Endothelial cell (in vitro differentiated cells): ENCODE measurements at places on chromosomes 3 and 15.

DNA sequence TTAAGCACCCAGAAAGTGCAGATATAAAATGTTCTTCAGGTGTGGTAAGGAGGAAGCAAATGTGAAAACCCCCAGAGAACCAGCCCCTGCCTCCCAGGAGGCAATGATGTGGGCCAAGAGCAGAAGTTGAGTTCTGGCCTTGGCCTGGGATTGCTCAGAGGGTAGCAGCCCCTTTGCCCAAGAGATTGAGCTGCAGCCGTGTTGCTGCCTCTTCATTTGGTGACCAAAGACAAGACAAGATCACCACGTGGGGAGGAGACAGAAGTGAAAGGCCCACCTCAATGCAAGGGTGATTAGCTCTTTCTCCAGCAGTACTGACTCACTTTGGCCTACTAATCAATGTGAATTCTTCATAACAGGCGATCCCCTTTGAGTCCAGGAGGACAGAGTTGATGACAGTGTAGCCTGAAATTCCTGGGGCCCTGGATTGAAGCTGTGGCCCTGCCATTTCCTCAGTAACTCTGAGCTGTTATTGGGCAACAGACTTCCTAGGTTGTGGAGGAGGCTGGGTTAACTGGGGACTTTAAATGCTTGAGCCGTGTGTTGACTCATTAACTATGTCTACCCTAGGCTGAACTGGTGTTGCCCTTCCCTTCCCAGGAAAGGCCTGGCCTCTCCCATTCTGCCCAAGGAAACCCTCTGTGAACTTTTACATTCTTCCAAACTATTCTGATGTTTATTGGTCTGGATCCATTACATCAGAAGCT lies 86.5 kb downstream of the ST6GAL1 start:
- no peak for DNase-seq

DNA sequence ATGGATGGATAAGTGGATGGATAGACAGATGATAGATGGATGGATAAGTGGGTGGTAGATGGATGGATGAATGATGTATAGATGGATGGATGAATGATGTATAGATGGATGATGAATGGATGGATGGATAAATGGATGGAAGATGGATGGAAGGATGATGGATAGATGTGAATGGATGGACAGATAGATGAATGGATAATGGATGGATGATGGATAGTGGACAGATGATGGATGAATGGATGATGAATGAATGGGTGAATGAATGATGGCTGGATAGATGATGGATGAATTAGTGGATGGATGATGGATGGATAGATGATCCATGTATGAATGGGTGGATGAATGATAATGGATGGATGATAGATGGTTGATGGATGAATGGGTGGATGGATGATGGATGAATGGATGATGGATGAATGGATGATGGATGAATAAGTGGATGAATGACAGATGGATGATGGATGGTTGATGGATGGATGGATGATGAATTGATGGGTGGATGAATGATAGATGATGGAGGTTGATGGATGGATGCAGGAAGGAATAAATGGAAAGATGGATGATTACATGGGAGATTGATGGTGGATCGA lies 69.3 kb downstream of the ITGA11 start:
- DNase-seq = no peak

DNA sequence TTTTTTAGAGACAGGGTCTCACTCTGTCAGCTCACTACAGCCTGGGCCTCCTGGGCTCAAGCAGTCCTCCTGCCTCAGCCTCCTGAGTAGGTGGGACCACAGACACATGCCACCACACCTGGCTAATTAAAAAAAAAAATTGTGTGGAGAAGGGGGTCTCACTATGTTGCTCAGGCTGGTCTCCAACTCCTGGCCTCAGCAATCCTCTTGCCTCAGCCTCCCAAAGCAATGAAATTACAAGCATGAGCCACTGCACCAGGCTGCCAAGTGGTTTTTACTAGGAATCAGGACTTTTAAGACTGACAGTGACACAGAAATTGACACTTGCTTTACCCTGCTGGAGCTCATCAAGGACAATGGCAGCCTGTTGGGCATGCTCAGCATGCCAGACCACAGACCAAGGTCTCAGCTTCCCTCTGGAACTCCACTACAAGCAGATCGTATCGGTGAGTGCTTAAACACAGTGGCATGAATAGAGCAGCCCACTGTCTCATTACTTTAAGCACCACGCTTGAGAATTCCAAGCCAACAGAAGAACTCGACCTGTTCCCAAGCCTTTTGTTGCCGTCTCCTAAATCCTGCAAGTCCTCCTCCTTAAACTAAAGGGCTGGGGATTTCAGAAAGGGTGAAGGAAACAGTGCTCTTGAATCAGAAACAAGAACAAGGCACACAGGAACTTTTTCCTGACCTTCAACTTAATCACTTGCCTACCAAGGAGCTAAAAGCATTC lies 41.4 kb downstream of the EOMES start:
- peak; percentile 11 for DNase-seq

GRCh38 chr15:55283379-55284147 lies 6.0 kb downstream of the RAB27A start:
- DNase-seq = no peak

DNA sequence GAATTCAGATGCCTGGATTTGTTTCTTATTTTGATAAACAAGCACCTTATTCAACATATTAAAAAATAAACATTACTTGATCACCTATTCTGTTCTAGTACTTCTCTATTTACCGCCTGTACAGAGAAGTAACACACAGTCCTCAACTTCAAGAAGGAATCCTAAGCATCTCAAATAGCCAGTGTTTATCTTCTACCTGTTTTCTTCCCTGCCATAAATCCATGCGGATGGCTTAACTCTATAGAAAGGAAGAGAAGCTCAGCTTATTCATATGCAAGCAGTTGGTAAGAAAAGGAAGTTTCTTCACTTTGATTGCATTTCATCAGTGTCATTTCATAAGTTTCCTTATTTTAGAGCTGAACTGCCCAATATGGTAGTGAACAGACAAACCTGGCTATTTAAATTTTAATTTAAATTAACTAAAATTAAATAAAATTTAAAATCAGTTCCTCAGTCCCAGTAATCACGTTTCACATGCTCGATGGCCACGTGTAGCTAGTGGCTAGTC lies 210.0 kb upstream of the PEX5L start:
- DNase-seq = no peak

DNA sequence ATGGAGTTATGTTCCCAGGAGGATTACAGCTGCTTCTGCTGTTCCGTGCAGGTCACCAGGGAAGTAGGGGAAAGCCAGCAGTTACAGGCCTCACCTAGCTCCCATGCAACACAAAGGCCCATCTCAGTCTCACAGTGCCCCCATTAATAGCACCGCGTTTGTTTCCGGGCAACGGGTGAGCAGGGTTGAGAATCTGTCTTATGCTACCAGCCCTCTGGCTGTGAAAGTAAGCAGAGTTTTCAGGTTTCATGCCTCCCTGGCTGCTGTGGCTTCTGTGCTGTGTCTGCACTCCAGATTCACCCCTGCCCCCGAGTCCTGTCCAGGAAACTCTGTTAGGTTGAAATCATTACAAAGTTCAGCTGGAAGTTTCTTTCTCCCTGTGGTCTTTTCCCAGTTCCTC lies 254.4 kb upstream of the GPR149 start:
- DNase-seq = no peak

- no peak for DNase-seq
Measured at GRCh38 chr3:1462371-1462770, 369.5 kb downstream of the CNTN6 start.

GRCh38 chr3:20478436-20478835 lies 292.4 kb upstream of the SGO1 start:
- DNase-seq = no peak

GRCh38 chr3:10283638-10284037 lies 9.1 kb downstream of the GHRL start:
- DNase-seq = no peak

DNA sequence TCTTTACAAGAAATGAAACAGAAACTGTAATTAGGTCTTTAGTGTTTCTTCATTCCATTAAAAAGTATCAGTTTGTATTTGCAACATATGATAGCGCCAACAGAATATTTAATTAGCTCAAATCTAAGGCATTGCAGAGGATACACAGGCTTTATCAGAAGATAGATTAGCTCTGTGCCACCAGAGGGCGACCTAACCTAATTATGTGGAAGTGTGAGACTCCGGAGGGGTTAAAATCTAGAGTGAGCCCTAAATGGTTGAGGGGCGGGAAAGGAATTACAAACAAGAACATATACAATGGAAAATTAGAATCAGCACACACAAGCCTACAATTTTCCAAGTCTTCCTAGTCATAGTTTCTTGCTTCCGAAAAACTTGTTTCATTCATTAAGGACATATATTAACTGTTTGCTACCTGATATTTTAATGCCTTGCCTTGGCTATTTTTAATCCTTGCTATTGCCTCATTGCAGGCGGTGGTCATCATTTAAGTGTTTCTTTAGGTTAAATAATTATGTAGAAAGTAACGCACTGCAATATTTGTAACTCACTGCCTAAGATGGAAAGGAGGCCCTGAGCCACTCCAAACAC lies 18.0 kb upstream of the RYR3 start:
- DNase-seq = peak; percentile 72

DNA sequence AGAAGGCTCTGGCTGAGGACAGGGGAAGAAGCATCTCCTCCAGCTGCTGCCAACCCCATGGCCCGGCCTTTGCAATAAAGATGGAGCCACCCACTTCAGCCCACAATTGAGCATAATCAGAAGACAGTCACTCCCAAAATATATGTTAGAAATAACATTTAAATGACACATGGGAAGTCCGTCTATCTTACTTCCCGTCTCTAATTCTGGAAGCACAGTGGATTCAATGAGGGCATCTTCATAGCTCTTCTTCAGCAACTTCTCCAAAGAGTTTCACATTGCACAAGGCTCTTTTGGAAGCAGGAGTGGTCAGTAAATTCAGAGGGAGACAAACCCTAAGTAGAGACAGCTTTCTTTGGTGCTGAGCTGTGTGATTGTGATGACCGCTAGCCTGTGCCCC lies 67.0 kb upstream of the SEC61A1 start:
- DNase-seq = no peak

DNA sequence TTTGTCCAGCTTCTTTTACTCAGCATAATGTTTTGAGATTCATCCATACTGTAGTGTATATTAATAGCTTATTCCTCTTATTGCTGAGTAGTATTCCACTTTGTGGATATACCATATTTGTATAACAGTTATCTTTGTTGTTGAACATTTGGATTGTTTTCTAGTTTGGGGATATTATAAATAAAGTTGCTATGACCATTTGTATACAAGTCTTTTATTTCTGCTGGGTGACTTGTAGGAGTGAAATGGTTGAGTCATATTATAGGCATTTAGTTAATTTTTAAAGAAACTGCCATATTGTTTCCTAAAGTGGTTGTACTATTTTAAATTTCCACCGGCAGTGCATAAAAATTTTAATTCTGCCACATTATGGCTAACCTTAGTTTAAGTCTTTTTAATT lies 53.4 kb downstream of the RPL39L start:
- no peak for DNase-seq
